ENCODE measurements at places on chromosomes 16 and 17.

DNA sequence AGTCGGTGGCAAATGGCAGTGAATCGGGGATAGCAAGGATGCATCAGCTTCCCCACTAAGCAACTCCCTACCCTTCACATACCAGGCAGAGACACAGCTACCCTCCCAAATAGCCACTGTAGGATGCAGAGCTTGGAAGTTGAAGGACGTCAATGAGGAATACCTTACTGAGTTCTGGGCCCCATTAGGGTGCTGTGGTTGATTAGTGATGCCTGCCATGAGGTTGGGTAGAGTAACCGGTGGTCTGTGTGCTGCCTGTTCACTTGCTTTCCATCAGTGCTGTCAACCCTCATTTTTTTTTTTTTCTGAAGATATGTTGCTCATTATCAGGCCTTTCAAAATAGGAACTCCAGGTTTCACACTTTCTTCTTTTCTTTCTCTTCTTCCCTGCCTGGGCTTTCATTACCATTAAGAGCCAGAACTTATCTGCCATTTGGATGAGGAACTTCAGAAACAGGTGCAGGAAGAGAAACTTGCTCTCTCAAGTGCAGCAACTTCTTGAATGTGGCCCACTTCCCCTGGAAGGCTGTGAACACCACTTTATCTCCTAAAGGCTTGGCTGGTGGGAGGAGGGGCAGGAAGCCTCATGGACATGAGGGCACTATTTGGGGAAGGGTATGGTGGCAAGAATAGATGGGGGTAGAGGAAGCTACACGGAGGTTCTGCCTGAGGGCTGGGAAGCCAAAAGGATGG is 183.5 kb downstream of the NTN1 start:
- DNase-seq, result peak; percentile 63

- DNase-seq, result no peak
Observed at GRCh38 chr17:50719924-50720794, 756 bp downstream of the LUC7L3 start.

GRCh38 chr17:43846221-43846712 is 709 bp upstream of the CD300LG start:
- peak; percentile 84 for DNase-seq

DNA sequence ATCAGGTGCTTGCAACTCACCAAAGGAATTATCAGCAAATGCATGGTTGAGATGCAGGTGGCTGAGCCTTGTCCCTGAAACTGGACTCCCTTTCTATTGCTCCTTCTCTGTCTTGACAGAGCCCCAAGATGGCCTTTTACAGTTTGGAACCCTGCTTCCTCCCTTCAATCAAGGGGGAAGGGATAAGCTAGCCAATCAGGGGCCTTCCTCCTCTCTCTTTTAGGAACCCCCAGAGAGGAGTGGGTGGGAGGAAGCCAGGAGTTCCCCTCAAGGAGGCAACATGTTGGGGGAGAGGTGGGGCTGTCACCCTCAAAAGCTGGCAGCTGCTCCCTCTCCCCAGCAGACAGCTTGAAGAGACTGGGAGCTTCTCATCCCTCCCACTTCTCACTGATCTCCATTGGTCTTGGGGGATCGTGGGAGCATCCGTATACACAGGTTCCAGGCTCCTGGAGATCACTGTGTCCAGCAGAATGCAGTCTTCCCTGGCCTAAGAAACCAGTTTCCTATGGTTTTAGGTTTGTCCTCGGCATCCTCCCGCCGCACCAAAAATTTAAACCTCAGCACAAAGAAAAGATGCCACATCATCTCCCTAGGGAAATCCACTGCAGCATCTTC is 7.2 kb downstream of the RASL10B start:
- DNase-seq, result no peak

DNA sequence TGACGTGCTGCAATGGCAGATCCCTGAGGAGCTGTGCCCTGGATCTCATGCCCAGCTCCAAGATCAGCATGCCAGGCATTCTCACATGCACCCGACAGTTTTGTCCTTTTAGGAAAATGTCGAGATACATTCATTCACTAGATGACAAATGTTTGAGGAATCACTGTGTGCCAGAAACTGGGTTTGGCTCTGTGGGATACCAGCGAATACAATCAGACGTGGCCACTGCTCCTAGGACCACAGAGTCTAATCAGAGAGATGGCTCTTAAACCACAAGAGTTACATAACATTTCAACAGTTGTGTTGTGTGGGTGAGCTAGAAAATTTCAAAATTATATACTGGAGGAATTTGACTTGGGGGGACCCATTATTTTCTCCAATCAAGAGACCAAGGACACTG is 579.7 kb downstream of the CDH13 start:
- DNase-seq, result no peak

- no peak for DNase-seq
Observed at GRCh38 chr17:4313221-4314114, 49.7 kb upstream of the ANKFY1 start.

- DNase-seq, result no peak
Observed at GRCh38 chr16:81657781-81658180, 121.3 kb upstream of the PLCG2 start.

- DNase-seq, result no peak
Observed at GRCh38 chr17:12821376-12821940, 32.2 kb downstream of the ARHGAP44 start.

DNA sequence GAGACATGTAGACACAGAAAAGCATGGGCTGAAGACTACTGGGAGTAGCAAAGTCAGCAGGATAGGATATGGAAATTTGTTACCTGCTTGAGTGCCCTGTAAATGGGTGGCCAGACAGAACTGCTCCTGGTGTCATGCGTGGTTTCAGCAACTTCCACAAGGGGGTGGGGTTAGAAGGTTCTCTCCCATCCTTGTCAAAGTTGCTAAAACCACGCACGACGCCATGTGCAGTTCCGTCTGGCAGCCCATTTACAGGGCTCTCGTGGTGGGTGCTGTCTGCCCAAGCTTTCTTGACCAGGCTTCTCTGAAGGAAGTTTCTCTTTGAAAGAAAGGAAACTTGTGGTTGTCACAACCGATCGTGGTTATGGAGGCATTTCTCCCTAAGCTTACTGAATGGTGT is 6.9 kb upstream of the DBNDD1 start:
- DNase-seq, result no peak

GRCh38 chr16:62033065-62033464 is 3.2 kb downstream of the CDH8 start:
- DNase-seq, result no peak

GRCh38 chr16:17339764-17340541 is 130.8 kb downstream of the XYLT1 start:
- DNase-seq, result peak; percentile 38

GRCh38 chr17:83149761-83150251 is 70.4 kb downstream of the METRNL start:
- peak; percentile 3 for DNase-seq

GRCh38 chr16:29789775-29790182 is 772 bp upstream of the KIF22 start:
- no peak for DNase-seq

- peak; percentile 26 for DNase-seq
Observed at GRCh38 chr16:71426069-71426879, 15.6 kb downstream of the TLE7 start.

- DNase-seq, result no peak
Observed at GRCh38 chr16:11738742-11739544, 3.7 kb downstream of the TXNDC11 start.

DNA sequence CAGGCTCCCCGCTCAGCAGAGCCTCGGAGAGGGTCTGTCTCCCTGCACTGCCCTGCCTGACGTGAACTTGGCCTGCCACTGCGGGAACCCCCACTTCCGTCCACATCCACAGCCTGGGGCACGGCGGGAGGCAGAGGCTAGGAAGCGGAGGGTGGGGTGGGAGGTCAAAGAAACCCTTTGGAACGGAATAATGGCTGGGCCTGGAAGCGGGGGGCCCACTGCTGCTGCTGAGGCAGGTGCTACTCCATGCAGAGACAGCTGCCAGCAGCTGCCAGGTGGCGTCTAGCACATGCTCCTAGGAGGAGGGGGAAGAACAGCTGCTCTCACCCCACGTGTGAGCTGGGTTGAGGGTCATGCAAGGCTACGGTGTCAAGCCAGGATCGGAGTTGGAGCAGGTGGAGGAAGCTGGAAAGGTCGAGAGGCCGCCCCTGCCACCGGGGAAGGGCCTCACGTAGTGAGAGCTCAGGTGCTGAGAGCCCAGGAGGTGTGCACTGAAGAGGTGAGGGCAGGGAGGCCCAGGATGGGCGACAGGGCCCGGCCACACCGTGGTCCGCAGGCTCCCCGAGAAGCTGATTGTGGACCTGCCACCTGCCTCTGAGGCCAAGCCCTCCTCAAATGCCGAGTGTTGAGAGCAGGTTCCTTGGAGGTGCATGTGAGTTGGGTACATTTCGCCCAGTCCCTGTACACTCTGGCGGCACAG is 9.8 kb downstream of the FSCN2 start:
- no peak for DNase-seq

DNA sequence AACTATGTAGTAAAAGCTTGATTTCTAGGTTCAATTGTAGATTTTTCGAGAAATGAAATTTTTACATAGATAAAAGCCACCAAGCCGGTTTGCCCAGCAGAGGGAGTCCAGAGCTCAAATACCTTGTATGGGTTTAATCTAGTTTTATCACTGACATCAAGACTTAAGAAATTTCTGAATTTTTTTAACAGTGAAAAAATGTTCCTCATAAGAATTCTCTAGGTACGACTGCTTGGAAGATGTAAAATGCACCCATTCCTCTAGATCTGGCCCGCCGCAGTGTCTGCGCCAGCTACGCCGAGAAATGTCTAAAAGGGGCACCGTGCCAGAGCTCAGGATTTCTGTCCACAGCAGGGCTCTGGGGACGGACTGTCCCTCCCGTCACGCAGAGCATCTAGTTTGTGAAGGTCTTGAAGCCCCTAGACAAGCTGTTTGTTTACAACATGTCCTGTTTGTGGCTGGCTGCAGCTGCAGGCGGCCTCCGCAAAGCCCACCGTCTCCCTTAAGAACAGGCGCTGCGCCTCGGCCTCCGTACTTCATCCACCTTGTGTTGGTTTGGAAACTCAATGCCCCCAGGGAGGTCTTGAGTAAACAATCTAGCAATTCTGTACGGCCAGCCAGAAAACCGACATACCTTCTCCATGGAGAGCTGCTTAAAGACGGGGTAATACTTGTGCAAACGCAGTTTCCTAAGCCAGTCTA is 24.8 kb downstream of the MAP1LC3B start:
- no peak for DNase-seq

DNA sequence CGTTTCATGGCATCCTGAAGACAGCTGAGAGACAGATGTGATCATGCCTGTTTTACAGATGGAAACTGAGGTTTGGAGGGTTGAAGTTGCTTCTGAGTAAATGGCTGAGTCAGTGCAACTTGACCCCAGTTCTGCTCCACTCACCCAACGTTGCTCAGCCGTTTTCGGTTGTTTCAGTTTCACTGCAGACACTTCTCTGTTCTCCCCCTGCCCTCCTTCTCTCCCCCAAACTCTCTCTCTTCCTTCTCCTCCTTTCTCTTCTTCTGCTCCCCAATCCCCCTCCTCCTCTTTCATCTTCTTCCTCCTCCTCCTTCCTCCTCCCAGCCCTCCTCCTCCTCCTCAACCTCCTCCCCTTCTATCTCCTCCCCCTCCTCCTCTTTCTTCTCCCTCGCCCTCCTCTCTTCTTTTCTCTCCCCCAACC is 9.4 kb upstream of the CEP20 start:
- DNase-seq, result no peak

Measured in Ammon's horn (tissue), 1 donor.